Epithelial cell of prostate (primary cell): ENCODE measurements at places on chromosomes 2 and 18.

- DNase-seq = no peak
These were observed 744.0 kb downstream of the ADCYAP1 start for GRCh38 chr18:1648712-1649111.

DNA sequence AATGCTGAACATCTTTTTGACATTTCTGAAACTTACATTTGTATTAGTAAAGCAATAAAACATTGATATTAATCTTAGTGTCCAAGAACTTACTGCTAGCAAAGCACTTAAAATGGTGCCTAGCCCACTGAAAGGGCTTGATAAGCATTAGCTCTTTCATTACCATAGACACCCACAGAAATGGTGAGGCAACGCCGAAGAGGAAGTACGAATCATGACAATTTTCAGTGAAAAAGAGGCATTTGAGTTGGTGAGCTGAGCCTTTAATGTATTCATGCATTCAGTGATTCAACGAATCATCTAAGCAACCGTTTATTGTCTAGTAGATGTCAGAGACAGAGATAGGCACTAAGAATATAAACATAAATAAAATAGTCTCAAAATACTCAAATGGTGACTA is 101.1 kb downstream of the PIGN start:
- no peak for DNase-seq

- DNase-seq = no peak
These were observed 231.1 kb downstream of the RAD51AP2 start for GRCh38 chr2:17287183-17287582.

GRCh38 chr18:58362027-58362575 is 266.8 kb downstream of the ALPK2 start:
- DNase-seq = no peak

DNA sequence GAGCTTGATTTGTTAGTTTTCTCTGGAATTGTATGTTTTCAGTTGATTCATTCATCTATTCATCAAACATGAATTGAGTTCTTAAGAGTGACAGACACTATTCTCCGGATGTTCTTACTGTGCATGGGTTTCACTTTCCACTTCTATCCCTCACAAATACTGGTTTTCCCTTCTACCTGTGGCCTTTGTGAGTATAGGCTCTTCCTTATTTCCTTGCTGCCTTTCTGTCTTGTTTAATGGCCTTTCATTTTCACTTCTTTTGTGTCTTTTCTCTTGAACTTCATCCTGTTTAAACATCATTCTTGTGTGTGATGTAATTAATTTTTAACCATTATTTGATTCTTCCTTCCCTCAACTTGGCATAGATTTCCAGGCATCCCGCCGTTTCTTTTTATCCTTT is 90.7 kb downstream of the CRIM1 start:
- no peak for DNase-seq

DNA sequence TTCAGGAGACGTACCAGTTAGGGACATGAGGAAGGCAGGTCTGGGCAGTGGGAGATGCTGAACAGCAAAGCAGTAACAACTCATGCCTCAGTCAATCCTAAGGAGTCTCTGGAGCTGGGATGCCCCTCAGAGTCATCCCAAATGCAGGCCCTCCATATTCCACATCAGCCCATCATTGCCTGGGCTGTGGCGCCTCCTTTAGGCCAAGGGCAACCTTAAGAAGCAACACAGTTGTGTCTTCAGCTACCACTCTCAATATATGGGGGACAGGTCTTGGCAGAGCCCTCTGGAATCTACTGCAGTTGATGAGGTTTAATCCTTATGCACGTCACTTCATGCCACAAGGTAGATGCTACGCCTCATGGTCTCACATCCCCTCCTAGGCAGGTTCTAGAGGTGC is 682.0 kb upstream of the RAB6C start:
- no peak for DNase-seq

GRCh38 chr2:14675489-14675888 is 43.0 kb downstream of the LRATD1 start:
- DNase-seq = no peak

GRCh38 chr2:107091163-107091864 is 205.3 kb upstream of the ST6GAL2 start:
- no peak for DNase-seq

GRCh38 chr2:188984065-188984491 is 9.9 kb downstream of the COL3A1 start:
- no peak for DNase-seq

- no peak for DNase-seq
These were observed 610 bp downstream of the SPC25 start for GRCh38 chr2:168889635-168890005.

DNA sequence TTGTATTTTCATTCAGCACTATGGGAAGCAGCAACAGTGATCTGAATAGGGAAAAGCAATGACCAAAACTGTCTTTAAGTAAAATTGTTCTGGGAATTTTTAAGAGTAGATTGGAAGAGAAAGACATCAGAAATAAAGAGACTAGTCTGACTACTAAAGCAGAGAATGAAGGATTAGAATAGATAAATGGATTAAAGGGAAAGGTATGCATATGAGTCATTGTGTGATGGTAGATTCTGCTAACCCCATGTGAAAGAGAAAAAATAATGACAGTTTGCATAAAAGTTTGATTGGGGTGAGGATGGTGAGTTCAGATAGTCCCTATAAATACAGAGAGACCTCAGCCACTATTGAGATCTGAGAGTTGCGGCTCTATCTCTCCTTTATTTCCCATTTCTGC is 139.6 kb upstream of the DCC start:
- DNase-seq = no peak

GRCh38 chr2:221034026-221034701 is 537.9 kb downstream of the EPHA4 start:
- no peak for DNase-seq

DNA sequence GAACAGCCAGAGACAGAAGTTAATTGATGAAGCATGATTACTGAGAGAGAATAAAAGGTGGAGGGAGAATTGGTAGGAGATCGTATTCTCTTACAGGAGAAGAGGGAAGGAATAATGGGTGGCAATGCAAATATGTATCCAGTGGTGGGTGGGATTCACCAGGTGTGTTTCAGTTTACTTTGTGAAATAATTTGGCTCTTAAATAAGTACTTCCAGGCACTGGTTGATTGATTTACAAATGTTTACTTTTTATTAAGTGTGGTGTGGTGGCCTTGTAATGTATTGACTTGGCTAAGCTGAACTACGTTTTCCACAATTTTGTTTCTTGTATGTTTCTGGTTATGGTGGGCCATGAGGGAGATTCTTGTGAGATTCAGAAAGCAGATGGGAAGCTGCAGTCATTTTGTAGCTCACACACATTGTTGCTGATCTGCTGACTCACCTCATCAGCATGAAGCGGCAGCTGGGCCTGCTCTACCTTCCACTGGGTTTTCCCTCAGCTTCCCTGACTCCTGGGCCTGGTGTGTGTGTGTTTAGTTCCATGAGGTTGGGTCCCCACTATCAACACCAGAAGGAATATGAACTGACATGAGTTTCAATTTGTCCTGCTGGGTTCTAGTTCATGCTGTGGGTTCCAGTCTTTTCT is 32.6 kb downstream of the MYL12B start:
- DNase-seq = no peak

GRCh38 chr2:167192833-167193232 is 304.6 kb downstream of the XIRP2 start:
- no peak for DNase-seq

- peak; percentile 43 for DNase-seq
These were observed 33.4 kb upstream of the SLC9A2 start for GRCh38 chr2:102585847-102586404.

DNA sequence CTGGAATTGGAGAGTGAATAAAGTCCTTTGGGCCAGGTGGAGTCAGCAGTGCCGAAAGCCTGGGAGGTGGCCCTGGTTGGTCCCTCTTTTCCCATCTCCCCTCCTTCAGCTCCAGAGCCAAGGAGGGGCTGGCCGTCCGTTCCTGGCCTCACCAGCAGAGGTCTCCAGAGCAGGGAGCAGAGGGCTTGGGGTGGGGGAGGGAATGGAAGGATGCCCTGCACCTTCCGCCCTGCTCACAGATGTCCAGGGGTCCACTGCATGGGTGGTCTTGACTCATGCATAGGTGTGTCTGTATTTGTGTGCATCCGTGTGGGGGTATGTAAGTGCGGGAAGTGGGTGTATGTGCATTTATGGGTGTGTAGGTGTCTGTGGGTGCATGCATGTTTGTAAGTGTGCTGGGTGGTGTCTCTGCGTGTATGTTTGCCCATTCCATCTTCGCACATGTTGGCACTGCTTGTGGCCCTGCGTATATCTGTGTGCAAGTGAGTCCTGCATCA is 201.8 kb downstream of the ZFP36L2 start:
- DNase-seq = no peak

- no peak for DNase-seq
These were observed 422.2 kb upstream of the NRXN1 start for GRCh38 chr2:51454177-51454576.

DNA sequence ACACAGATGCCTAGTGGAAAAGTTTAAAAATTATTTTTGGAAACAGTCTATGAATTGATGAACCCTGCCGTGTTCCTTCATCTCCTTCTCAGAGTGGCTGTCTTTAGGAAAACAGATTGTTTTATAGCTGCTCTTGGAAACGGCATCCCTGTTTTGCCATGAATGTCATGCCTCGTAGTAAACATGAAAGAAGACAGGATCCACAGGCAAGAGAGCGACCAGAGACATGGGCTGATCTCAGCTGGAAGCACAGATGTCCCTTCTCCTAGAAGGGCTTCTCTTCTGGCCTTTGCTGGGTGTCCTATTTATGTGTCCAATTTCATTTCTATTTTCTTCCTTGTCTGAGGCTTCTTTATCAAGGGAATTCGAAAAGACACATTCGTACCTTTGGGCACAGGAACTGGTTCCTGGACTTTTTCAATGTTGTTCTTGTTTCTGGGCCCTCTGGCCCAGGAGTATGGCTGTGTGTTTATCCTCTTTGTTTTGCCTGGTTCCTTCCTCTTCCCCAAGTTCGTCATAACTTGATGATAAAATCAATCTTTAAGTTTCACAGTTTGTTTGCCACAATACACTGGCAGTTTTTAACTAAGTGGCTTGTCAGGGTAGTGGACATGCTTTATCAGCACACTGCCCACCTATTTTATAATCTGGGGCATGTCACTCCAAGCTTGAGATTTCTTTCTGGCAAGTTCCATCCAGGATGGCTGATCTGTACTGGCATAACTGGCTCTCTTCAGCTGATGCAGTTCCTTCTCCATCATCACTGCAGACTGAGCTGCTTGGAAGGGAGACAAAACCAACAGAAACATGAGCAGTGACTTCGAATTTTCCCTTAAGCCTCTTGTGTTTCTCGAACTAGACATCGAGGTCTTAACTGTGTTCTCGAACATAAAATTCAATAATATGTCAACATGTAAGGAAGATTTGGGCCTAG is 63.2 kb upstream of the MGAT4A start:
- DNase-seq = no peak

DNA sequence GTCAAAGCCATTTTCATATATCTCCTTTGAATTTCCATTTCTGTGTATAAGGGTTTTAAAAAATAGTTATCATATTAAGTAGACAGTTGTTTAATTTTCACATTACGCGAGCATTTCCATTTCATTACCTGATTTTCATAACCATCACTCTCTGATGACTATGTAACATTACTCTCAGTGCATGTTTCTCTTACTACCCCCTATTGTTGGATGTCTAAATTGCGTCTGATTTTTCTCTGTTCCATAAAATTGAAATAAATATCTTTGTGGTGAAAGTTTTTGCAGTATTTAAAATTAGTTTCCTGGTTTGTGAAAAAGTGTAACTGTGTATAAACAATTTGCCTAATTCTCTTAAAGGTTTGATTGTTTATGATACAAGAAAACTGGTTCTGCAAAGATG is 123.8 kb downstream of the MYO1B start:
- DNase-seq = no peak

GRCh38 chr18:36364911-36365624 is 67.6 kb downstream of the FHOD3 start:
- no peak for DNase-seq

DNA sequence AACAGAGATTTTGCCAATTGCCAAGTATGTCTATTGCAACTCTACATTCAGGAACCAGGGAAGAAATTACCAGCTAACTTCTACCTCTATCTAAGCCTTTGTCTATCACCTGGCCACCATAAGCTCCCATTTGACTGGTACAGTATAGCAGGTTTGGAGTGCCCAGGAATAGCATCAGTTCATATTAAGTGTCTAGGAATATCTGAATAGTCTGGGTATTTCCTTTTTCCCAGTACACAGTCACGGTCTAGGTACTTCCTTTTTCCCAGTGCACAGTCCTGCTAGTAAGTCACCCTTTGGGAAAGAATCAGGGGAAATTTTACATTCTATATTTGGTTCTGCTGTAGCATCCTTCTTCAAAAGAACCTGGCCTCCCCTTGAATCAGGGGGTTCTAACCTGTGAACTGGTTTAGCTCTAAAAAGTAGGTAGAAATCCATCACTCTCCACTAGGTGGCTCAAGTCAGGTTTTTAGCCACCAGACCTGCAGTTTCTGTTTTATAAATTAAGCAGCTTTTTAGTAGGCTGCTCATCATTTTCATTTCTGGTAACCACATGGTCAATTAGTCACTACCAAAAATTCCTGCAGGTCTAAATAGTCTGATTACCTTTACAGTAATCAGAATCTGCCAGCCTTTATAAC is 49.3 kb upstream of the DNAJC10 start:
- DNase-seq = no peak

- DNase-seq = no peak
These were observed 52.1 kb downstream of the CYRIA start for GRCh38 chr2:16613539-16614011.

DNA sequence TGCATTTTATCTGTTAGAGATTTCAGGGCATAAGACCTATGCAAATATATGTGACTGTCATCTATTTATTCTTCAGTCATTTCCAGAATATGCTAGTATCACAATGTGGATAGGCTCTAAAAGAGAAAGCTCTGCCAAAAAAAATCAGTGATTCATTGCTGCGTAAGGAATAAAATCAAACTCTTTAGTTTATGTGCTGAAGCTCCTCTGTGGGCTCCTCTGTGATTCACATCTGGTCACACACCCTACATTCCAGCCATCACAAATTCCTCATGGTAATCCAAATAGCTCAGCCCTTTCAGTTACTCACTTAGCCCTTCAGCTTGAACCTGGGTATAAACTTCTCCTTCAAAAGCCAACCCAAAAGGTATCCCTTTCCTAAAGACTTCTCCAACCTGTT is 21.4 kb downstream of the DLGAP1 start:
- DNase-seq = no peak

DNA sequence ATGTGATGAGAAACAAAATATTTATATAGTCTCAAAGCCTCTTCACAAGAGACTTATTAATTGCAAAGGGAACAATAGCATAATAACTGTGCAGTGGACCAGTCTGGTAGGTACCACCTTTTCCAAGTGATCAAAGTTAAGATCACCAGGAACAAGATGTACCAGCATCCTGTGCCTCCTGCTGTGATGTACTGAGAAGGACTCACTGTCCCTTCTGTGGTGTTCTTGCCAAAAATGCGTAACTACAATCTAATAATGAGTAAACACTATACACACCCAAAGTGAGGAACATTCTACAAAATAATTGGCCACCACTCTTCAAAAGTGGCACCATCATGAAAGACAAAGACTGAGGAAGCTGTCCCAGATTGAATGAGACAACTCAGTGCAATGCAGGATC is 14.5 kb downstream of the GNLY start:
- DNase-seq = no peak

DNA sequence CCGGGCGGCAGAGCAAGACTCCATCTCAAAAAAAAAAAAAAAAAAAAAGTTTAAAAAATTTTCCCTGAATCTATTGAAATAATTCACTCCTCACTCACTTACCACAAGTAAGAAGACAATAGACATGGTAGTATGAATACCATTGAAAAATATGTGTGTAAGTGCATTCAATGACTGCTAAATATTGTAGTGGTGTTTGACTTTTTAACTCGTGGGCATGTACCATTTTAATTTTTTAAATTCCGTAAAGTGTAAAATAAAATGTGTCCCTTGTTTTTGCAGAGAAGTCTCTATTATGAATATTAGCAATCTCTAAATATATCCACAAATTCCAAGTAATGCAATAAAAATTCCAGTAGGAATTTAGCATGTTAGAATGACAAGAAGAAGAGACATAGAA is 134.1 kb downstream of the COPS8 start:
- no peak for DNase-seq
